ENCODE measurements at places on chromosomes 2 and 18.

GRCh38 chr2:180657054-180657453 lies 323.4 kb upstream of the UBE2E3 start:
- peak; percentile 85 for DNase-seq

DNA sequence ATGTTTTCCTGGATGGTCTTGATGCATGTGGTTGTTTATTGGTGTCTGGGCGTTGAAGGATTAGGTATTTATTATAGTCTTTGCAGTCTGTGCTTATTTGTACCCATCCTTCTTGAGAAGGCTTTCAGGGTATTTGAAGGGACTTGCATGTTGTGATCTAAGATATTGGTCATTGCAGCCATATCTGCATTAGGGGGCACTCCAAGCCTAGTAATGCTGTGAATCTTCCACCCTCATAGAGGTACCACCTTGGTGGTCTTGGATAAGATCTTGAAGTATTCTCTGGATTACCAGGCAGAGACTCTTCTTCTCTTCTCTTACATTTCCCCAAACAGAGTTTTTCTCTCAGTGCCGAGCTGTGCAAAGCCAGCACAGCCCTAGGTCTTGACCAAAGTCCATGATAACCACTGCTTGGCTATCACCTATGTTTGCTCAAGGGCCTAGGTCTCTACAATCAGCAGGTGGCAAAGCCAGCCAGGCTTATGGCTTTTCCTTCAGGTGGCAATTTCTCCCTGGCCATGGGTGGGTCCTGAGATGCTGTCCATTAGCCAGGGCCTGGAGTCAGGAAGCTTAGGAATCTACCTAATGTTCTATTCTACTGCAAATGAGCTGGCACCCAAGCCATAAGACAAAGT lies 15.4 kb upstream of the PPP1R1C start:
- no peak for DNase-seq

DNA sequence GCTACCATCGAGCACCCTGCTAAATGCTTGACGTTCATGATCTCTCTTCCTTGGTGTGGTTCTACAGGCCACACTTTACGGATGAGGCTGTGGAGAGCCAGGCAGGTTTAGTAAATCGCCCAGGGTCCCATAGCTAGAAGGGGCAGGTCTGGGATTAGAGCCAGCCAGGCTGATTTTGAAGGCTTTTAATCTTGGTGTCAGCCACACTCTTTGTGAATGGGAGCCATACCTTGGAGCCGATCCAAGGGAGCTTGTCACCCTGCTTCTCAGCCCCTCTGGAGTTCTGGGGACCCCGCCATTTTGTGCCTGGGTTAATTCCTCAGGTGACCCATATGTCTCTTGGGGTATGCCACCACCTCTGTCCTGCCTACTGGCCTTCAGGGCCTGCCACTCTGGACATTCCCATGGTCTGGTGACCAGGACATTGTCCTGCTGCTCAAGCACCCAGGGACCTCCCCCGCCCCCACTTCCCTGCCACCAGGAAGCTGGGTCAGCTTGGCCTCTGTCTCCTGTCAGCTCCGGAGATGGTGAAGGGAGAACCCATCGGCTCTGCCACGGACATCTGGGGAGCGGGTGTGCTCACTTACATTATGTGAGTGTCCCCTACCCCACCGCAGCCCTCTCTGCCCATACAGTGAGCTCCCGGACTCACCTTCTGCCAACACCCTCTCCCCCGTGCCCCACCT lies 7.3 kb upstream of the GMPPA start:
- no peak for DNase-seq

DNA sequence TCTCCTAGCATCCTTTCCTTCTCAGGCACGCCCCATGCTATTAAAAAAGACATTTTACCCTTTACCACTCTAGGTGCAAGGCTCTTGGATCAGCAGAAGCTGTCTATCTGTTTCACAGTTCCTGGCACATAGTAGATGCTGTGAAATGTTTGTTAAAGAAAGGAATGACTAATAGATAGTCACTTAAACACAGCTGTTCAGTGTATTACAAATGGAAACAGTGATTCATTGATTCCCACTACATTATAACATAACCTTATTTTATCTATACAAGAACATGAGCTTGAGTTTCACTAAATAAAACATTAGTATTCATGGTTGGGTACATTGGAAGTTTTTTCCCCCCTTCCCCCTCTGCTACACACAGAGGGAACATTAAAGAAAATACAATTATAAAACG lies 142.1 kb downstream of the ASXL3 start:
- no peak for DNase-seq

DNA sequence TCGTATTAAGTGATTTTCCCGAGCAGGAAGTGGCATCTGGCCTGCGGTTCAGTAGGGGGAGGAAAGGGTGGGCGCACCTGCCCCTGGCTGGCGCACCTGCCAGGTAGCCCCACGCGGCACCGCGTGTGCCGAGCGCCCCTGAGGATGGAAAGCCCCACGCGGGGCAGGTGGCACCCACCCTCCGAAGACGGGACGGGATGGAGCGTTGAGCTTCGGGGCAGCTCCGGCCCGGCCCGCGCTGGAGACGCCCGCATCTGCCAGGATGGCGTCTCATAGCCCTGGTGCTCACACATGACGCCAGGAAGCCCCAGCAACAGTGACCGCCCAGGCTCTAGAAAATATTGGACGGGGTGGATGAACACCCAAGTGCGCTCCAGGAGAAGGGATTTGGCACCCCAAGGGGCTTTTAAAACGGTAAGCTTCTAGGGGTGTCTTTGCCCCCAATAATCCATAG lies 2.5 kb upstream of the NFATC1 start:
- no peak for DNase-seq

DNA sequence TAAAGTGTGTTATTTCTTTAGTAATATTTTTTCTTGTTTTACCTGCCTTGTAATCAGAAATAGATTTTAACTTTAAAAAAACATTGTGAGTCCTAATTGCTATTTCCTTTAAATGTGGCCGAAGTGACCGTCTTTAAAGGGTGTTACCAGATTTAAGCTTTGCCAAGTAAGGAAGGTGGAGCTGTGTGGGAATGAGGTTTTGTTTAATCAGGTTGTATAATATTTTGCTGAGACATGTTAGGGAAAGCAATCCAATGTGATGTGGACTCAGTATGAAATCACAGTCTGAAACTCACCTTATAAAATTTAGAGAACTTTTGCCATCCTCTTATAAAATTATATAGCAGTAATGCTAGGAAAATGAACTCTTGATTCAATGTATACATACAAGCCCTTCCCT lies 32.9 kb upstream of the ITPRID2 start:
- no peak for DNase-seq

DNA sequence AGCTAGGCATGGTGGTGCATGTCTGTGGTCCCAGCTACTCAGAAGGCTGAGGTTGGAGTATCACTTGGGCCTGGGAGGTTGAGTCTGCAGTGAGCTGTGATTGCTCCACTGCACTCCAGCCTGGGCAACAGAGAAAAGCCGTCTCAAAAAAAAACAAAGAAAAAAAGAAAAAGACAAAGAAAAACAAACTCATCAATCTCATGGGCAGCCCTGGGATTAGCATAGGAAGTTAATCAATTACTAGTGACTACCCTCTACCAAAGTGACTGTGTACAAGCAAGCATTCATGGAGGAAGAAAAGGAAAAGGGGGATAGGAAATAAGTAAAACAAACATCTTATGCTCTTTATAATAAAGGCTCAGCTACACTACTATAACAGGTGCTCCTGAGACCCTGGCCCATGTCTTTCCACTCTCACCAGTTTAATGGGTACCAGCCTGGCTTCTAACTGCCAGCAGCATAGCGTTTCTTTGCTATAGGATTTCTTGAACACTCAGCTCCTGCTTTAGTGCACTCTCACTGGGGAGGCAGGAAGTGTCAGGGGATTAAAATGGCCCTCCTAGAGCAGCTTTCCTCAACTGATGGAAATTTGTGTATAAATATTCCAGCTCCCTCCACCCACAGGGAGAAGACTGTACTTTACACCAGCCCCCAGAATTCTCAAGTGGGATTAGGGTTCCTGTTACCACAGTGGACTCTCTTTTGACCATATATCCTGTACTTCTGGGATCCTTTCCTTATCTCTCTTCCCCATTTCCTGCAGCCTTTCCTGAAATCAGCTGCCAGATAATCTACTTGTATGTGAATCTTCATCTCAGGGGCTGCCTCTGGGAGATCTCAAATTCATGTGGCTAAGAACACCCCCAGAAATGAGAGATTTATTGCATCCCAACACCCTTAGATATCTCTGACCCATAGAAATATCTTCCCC lies 91.3 kb upstream of the GLS start:
- no peak for DNase-seq

DNA sequence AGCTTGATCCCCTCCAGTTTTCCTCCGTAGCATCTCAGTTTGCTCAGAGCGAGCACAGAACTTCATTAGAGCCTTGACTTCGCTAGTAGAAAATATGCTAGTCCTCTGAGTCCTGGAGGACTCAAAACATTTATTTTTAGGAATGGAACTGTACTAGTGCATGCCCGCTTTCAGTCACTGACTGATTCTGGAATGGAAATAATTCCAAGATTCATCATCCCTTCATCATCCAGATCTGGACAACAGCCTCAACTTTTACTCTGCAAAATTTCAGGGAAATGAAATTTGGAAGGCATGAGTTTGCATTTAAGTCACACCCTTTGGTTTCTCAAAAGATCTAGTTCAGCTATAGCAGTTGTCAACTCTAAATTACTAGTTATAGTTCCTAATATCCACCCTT lies 304.6 kb downstream of the XIRP2 start:
- DNase-seq: no peak

DNA sequence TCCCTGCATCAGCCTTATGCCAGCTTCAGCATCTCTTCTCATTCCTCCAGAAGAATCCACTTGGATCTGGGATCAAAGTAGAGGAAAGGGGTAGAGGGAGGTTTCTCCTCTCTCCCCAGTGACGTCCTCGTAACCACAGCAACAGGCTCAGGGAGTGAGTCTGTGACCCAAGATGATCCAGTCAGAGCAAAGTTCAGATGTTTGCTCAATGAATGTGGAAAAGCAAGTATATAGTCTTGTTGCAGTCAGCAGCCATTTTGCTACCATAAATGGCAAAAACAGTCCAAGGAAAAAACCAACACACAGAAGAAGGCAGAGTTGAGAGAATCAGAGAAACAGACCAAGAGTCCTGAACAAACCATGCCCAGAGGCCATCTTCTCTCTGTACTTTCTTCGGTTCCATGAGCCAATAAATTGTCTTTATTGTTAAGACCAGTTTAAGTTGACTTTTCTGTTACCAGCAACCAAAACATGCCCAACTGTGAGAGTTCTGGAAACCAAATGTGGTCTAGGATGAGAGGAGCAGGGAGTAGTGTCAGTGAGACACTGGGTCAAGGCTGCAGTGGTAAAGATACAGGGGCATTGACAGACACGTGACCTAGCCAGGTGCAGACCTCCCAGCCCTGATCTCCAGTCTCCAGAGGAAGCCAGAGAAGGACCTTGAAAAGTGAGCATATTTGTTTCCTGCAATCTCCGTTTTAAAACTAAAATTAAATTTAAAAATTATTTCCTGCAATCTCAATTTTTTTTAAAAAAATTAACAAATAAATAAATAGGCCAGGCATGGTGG lies 3.2 kb upstream of the CXCR1 start:
- no peak for DNase-seq

GRCh38 chr2:172279813-172280212 lies 147.6 kb upstream of the ITGA6 start:
- no peak for DNase-seq

- no peak for DNase-seq
Observed at GRCh38 chr2:236545248-236545658, 24.4 kb upstream of the ACKR3 start.

- DNase-seq: no peak
Observed at GRCh38 chr18:12397254-12397653, 10.5 kb upstream of the PRELID3A start.

GRCh38 chr18:50870138-50870845 lies 8.6 kb upstream of the ME2 start:
- peak; percentile 34 for DNase-seq

DNA sequence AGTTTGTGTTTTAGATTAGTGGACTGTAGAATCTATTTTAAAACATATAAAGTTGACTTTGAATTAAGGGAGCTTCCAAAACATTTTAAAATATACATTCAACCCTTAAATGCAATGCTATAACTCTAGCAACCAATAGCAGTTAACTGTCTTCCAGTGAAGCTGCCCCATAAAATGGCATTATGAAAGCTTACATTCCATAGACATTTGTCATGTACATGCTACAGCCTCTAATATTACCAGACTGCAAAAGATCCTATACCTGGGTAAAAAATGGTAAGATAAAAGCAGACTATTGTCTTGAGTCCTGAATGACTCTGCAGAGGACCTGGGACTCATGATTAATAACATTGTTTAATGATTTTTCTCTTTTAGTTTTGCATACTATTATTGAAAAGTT lies 489.4 kb downstream of the LRP1B start:
- no peak for DNase-seq

DNA sequence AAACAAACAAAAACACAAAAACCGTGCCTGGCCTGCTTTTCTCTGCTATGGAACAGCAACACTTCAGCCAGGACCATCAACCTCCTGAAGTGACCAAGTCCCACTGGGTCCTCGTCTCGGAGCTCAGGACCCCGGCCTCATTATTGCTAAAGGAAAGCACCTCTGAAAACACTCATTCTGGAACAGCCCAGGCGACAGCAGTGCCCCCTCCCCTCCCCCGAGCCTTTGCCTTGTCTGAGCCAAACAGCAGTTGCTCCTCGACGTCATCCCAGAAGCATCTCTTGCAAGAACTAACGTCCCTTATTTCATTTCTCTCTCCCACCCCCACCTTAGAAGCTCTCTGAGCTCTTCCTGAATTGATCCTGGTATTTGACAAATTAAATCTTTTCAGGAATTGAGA lies 27.4 kb downstream of the APCDD1 start:
- DNase-seq: no peak

DNA sequence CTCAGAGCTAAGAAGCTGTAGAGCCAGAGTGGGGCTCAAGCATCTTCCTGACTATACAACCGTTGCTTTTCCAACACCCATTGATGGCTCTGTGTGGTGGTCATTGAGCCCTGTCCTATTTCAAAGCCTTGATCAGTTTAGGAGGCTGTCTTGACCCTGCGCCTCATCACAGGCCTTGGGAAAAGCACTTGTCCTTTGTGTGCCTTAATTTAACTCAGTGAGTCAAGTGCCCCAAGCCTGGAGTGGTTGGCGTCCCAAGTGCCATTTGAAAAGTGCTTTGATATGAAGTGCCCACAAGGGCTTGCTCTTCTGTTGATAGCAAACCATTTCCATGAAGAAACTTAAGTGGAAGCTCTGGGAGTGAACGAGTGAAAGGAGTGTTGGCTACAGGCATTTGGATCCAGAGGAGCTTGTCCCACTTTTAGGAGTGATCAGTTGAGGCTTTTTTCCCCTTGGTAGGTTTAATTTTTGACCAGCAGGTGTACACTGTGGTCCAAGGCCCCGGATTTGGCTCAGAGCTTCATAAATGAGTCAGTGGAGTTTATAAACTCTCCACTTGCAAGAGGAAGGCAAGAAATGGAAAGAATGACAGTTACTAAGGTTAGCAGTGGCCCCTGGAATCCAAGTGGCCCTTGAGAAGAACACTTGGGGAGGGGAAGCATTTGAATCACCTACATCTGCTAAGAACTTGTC lies 50.3 kb downstream of the ACTR2 start:
- DNase-seq: no peak

- DNase-seq: no peak
Observed at GRCh38 chr2:20433946-20434553, 12.8 kb upstream of the RHOB start.

GRCh38 chr18:9209279-9209678 lies 72.7 kb downstream of the ANKRD12 start:
- DNase-seq: no peak
